ENCODE measurements at places on chromosomes 6 and 20.

- H3K36me3 ChIP-seq: no peaks in the 10 kb centered on the region
- no peaks in the 10 kb centered on the region for H3K27me3 ChIP-seq
- no peak overlapping the region for H3K27ac ChIP-seq
- DNase-seq: no peak
- no peak overlapping the region for H3K4me3 ChIP-seq
Measured at GRCh38 chr6:147839708-147840610, 331.5 kb downstream of the SAMD5 start.

DNA sequence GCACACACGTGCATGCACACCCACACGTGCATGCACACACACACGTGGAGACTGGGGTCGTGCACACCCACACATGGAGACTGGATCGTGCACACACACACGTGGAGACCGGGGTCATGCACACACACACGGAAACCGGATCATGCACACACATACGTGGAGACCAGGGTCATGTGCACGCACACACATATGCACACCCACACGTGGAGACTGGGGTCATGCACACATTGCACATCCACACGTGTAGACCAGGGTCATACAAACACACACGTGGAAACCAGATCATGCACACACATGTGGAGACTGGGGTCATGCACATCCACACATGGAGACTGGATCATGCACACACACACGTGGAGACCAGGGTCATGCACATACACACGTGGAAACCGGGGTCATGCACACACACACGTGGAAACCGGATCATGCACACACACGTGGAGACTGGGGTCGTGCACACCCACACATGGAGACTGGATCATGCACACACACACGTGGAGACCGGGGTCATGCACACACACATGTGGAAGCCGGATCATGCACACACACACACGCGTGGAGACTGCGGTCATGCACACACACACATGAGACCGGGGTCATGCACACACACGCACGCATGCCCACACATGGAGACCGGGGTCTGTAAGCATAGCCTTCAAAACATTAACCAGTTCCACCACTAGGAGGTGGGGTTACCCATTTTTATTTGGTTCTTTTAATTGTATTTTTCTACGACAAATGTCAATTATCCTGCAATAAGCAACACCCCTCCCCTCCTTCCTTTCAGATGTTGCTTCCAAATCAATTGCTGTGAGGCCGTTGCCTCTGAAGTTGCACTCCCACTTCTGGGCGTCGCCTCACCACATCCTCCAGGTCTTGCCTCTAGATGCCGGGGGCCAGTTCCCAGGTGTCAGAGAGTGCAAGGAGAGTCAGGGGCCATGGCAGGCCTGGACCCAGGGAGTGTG, 95.8 kb downstream of the TMEM242 start:
- H3K36me3 ChIP-seq: no peaks in the 10 kb centered on the region
- peaks cover 27% of the 10 kb centered on the region for H3K4me1 ChIP-seq
- no peak overlapping the region for H3K4me3 ChIP-seq
- no peak overlapping the region for H3K27ac ChIP-seq
- H3K27me3 ChIP-seq: no peaks in the 10 kb centered on the region

- no peaks in the 10 kb centered on the region for H3K27me3 ChIP-seq
- no peaks in the 10 kb centered on the region for H3K36me3 ChIP-seq
- no peak for DNase-seq
Measured at GRCh38 chr6:112416866-112417265, 69.7 kb downstream of the RFPL4B start.

DNA sequence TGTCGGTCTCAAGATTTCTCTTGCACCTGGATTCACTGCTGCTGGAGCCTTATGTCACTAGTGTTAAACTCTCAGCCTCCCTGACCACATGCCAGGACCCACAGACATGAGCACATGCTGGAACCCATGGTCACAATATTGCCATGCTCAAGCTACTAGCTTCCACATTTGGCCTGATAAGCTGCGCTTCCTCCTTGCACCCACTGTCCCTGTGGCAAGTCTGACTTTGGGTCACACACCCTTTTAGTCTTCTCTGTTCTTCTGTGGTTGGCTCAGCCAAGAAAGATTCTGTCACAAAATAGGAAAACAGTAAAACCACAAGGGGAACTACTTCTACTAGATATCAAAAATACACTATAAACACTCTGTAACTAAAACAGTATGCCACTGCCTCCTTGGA, 68.9 kb upstream of the HDAC2 start:
- H3K4me1 ChIP-seq: no peaks in the 10 kb centered on the region
- no peak for DNase-seq
- H3K27ac ChIP-seq: no peak overlapping the region
- no peak overlapping the region for H3K4me3 ChIP-seq
- H3K36me3 ChIP-seq: no peaks in the 10 kb centered on the region

DNA sequence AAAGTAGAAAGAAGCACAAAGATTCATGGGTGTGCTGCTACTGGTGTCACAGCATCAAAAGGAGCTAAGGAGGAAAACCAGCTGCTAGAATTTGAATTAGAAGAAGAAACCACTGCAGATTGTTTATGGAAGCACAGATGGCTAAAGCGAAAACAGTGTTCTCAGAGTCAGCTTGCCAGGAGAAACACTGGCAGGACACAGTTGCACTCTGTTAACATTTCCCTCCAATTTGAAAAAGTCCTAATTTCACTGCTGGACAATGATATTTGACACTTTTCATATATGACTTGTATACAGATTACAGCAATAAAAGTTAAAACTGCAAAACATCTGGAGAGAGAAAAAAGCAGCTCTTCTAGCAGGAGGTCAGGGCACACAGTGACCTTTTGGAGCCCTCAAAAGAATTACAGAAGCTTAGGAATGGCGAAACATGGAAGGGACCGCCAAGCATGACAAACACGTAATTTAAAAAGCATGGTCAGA, 314.5 kb downstream of the COL12A1 start:
- no peak overlapping the region for H3K27ac ChIP-seq
- no peaks in the 10 kb centered on the region for H3K36me3 ChIP-seq
- H3K27me3 ChIP-seq: no peaks in the 10 kb centered on the region
- DNase-seq: no peak
- no peak overlapping the region for H3K4me3 ChIP-seq

DNA sequence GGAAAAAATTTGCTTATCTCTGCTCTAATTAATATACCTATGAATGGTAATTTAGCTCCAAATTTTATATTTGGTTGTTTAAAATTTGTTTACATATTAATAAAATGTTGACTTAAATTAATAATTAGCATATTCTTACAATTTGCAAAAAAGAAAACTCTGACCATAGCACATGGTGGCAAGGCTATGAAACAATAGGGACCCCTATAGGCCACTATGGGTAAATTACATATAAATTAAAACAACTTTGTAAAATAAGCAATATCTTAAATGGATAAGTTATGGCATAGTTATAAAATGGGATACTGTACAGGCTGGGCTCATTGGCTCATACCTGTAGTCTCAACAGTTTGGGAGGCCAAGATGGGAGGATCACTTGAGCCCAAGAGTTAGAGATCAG, 76.0 kb downstream of the MKKS start:
- no peaks in the 10 kb centered on the region for H3K36me3 ChIP-seq
- no peaks in the 10 kb centered on the region for H3K27me3 ChIP-seq
- no peaks in the 10 kb centered on the region for H3K4me1 ChIP-seq
- no peak overlapping the region for H3K27ac ChIP-seq
- DNase-seq: no peak

GRCh38 chr6:68741501-68742386, 106.7 kb downstream of the ADGRB3 start:
- H3K4me3 ChIP-seq: no peak overlapping the region
- DNase-seq: no peak
- H3K27ac ChIP-seq: no peak overlapping the region
- no peaks in the 10 kb centered on the region for H3K4me1 ChIP-seq

GRCh38 chr20:60330461-60330860, 372.2 kb downstream of the CDH26 start:
- no peak overlapping the region for H3K4me3 ChIP-seq
- DNase-seq: no peak
- no peaks in the 10 kb centered on the region for H3K27me3 ChIP-seq

DNA sequence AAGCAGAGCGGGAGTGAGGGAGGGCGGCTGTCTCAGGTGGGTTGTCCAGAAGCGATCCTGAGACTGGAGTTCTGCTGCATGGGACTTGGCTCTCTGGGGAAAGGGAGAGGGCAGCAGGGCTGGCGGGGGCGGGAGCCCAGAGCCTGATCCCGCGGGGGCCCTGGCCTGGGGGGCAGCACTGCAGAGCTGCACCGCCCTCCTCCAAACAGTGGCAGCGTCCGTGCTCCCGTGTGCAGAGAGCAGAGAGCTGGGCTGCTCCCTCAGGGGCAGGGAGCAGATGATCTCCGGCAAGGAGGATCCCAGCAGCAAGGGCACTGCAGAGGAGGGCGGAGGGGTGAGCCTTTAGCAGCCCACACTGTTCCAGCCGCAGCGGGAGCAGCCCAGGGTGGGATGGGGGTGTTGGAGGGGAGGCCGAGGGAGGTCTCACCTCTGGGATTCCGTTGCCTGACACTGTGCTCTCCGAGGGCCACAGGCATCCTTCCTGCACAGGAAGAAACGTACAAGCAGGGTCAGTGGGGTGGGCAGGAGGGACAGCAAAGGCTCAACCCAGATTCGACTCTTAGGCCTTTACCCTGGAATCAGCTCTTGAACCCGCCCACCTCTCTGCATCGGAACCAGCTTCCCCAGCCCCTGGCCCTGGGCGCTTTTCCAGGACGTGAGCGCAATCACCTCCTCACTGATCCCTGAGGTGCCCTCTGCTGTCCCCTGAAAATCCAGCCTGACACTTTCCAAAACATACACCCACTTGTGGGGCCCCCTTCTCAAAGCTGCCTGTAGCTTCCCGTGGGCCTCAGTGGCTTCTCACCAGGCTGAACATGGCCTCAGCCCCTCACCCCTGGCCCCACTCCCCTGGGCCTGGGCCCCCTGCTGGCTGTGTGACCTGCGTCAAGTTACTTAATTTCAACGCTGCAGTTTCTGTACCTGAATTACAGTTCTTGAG, 32.6 kb upstream of the ZBP1 start:
- no peak for DNase-seq
- H3K4me1 ChIP-seq: peaks cover 19% of the 10 kb centered on the region
- H3K4me3 ChIP-seq: no peak overlapping the region
- H3K36me3 ChIP-seq: no peaks in the 10 kb centered on the region
- no peak overlapping the region for H3K27ac ChIP-seq

DNA sequence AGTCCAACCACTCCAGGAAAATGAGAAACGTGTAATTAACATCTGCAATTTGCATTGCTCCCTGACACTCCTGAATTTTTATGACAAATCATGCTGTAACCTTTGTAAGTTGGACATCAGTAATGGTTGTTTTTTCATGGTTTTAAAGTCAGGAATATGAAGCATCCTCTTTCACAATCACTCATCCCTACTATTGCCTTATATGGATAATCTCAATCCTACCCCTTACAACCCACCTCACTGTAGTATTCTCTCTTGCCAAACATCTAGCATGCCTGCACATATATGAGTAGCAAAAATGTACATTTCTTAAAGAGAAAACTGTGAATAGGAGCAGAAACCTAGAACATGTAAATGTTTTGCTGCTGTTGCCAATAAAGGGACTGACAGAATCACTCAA, 729.5 kb downstream of the KIF16B start:
- H3K27ac ChIP-seq: no peak overlapping the region

- no peak for DNase-seq
- no peaks in the 10 kb centered on the region for H3K36me3 ChIP-seq
- no peak overlapping the region for H3K4me3 ChIP-seq
- H3K4me1 ChIP-seq: peaks cover 14% of the 10 kb centered on the region
- H3K27ac ChIP-seq: no peak overlapping the region
Measured at GRCh38 chr6:156914181-156914580, 137.0 kb downstream of the ARID1B start.

DNA sequence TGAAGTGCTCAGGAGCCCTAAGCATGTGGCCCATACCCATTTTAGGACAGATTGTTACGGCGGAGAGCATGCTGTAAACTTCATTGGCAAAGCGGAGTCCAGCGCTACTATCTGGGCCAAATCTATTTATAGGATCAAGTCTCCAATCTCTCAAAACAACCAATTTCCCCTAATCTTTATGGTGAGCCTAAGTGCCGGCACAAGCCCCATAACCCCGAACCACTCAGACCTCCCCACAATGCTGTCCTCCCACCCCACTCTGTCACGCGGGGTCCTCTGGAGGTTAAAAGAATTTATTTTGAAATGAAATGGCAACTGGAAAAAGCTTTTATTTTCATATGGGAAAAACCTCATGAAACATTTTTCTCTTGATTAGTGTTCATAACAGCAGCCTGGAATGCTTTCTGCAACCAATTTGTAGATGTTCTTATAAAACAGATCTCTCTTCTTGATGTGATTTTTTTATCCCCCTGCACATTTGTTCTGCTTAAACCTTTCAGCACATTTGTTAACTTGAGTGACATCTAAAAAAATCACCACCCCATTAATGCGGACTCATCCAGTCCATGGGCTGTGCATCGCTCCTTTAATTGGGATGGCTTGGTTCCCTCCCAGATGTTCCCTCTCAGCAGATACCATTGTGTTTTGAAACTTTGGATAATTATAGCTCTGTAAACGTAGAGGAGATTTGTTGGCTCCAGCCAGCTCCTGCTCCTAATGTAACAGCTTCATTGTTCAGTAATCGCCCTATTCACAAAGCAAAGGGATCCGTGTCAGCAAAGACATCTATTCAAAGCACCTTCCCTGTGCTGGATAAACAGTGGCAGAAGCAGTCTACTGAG, 323.6 kb downstream of the CD83 start:
- DNase-seq: no peak
- H3K4me1 ChIP-seq: peaks cover 5% of the 10 kb centered on the region
- H3K36me3 ChIP-seq: no peaks in the 10 kb centered on the region
- no peak overlapping the region for H3K27ac ChIP-seq

- H3K36me3 ChIP-seq: no peaks in the 10 kb centered on the region
- peaks cover 2% of the 10 kb centered on the region for H3K4me1 ChIP-seq
- H3K4me3 ChIP-seq: no peak overlapping the region
Measured at GRCh38 chr6:44558832-44559251, 171.3 kb downstream of the CDC5L start.

DNA sequence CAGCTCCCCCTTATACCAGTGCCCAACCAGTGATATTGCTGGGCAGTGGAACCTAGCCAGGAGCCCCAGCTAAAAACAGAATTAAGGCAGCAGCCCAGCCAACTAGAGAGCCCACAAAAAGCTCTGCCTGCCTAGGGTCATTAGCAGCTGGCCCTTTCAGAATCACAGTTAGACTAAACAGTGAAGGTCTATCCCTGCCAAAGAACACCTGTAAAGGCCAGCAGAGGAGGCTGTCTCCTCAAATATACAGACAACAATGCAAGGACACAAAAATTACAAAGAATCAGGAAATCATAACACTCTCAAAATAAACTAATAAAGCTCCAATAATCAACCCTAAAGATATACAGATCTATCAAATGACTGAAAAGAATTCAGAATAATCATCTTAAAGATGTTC, 77.8 kb upstream of the HTR1E start:
- no peaks in the 10 kb centered on the region for H3K4me1 ChIP-seq
- no peak overlapping the region for H3K27ac ChIP-seq
- no peaks in the 10 kb centered on the region for H3K27me3 ChIP-seq
- H3K4me3 ChIP-seq: no peak overlapping the region
- no peak for DNase-seq
